ENCODE measurements at places on chromosomes 5 and 9.

GRCh38 chr5:13328316-13328715 lies 616.2 kb downstream of the DNAH5 start:
- DNase-seq: no peak

DNA sequence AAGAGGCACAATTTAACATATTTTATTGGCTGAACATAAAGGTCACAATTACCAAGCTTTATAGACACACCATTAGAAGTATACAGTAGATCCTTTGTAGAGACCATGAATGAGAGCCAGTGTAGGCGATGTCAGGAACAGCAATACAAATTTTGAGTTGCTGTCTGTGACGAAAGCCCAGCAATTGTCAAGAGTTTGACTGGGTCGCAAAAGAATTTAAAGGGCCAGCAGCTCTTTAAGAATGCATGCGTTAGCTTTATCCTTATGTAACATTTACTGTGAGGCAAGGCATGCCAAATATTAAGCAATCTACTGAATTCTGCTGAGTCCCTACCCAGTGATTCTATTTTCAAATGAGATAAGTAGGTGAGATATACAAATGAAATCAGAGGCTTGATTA lies 236.9 kb downstream of the ARRDC3 start:
- DNase-seq: no peak

DNA sequence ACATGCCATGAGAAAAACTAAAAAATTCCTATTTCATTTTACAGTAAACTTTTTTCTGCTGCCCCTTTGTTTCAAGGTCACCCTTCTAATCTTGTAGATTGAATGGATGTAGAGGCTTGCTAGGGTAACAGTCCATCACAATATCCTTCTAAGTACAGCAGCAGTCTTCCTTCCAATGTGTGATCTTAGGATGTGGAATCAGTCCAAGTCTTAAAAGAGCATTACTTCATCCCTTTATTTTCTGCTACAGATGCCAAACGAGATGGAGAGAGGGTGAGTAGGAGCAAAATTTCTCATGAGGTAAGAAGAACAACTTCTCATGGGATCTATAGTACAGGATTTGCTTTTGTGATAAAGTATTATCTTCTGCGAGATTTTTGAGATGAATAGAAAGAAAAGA lies 704 bp upstream of the IL33 start:
- no peak for DNase-seq

DNA sequence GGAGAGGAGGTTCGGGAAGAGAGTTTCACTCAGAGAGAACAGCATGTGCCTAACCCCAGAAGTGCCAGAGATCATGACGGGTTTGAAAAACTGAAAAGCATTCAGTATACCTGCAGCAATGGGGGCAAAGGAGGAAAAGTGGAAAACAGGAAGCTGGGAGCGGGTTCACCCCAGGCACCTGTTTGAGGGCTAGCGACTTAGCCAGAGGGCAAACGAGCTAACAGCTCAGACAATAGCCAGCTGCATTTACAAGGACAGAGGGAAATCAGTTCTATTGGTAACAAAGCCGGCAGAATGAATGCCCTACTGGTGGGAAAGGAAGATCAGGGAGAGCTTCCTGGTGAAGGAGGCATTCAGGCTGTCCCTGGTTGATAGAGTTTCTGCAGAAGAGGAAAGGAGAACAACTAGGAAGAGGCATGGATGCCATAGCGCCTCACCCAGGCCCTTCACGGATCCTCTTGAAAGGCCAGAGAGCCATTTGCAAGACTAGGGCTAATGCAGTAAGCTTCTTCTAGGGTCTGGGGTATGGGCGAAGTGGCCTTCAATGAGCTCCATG lies 141.7 kb upstream of the ADRA1B start:
- no peak for DNase-seq

DNA sequence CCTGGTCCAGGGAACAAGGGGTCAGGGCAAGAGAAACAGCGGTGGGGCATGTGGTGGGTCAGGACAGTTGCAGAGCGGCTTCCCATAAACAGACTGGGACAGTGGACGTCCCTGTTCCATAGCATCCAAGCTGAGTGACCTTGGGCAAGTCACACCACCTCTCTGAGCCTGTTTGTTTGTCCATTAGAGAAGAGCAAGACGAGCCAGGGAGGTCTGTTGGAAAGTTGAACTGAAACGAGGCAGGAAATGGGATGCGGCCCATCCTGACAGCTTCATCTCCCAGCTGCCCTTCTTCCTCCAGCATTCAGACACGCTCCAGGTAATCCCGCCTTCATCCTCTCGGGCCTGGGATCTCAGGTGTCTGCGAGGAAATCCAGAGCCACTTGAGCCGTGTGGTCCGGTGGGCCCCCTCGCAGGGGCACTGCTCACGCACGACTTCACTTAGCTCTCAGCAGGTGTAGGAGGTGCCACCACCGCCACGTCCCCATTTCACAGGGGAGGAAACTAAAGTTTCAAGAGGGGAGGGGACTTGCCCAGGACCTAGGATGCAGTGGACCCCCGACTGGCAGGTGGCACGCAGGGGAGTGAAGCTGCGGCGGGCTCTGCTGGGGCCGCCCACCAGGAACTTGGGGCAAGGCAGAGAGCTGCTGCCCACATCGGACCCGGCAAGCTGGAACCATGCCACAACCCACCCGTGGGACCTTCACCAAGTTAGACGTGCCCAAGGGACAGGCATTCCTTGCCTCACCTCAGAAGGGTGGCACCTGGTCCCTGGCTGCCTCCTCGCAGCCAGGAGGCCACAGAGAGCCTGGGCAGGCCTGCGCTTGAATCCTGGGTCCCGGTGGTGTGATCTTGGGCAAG lies 13.0 kb downstream of the PTGES2 start:
- DNase-seq: no peak

- DNase-seq: no peak
Observed at GRCh38 chr9:806285-807156, 35.0 kb upstream of the DMRT1 start.

DNA sequence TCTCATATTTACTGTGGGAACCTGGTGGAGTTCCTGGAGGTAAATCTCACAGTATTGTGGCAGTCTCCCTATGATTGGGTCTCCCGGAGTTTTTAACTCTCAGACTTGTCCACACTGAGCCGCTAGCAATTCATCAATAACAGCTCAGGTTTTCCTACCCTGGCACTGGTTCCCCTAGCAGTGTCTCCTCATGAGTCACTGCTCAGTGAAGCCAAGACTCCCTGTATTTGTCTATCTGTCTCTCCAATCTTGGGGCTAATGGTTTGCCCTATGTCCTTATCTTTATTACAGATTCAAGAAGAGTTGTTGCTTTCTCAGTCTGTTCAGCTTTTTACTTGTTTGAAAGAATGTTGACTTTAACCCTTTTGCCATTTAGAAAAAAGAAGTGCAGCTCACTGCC lies 176.7 kb upstream of the FGF10 start:
- no peak for DNase-seq

DNA sequence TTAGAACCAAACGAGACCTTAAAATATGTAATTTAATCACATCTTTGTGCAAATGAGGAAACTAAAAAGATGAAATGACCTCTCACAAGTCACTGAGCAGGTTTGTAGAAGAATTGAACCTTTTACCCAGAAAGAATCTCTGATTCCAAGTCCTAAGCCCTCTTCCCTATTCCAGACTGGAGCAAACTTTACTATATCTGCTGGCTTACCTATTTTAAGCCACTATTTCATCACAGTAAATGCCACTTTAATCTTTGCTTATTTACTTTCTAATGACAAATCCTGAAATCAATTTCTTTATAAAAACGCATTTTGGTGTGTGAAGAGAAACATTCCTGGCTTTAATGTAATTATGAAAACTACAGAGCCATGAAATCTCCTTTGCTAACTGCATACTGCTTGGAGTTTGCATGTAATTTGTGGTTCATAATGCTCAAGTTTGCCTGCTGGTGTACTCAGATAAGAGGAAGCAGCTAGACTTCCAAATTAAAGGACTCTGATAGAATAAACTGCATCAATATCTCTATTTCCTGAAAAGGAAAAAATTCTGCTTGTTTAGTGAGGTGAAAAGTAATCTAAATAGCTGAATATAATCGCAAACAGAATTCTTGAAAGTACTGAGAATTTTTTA lies 121.2 kb downstream of the RAB3C start:
- DNase-seq: no peak

DNA sequence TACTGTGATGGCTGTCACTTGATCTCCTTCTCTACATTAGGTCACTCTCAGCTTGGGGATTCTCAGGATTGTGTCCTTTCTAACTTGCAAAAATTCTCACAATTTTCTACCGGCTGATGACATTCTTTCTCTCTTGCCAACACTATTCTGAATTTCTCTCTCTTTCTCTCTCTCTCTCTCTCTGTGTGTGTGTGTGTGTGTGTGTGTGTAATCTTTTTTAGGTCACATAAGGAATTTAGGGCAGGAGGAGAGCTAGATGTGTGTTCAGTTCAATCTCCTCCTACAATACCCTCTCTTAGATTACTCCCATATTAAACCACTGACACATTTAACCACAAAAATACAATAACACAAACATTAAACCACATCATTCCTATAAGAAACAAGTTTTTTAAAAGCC lies 242.3 kb upstream of the NREP start:
- no peak for DNase-seq

DNA sequence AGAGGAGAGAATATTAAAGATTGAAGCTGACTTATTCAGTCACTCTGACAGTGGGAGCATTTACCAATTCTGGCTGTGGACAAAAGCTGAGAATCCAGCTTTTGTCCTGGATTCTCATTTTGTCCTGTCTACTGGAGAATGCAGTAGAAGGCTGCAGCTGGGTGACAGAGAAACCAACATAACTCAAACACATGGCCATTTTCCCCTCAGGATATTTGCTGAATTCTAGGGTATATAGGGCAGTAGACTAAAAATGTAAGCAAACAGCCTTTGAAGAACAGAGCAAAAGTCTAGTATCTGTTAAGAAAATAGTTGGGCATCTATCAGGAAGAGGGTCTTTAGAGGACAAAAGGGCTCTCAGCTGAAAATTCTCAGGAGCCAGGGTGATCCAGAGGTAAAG lies 20.6 kb downstream of the ZNF484 start:
- DNase-seq: no peak

DNA sequence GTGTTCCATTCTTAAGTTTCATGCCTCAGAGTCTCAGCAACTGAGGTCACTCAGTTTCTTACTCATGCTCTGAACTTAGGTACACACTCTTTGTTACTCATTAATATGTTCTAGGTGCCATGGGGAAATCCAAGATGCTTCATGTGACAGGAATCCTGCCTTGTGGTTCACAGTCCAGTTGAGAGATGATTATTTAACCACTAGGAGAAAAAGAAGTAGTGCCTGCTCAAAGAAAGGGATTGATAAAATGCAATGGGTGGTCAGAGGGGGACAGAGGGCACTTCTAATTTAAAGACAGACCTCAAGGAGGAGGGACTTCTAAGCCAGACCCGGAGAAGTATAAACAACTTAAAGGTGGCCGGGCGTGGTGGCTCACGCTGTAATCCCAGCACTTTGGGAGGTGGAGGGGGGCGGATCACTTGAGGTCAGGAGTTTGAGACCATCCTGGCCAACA lies 69.0 kb downstream of the UGCG start:
- DNase-seq: no peak

GRCh38 chr9:33393581-33393980 lies 8.8 kb downstream of the AQP7 start:
- DNase-seq: no peak

GRCh38 chr9:126326228-126327005 lies at the start of gene MVB12B:
TSS of gene MVB12B (plus strand) at chr9:126326829. CDS start at chr9:126326930, 101 bp downstream.
- DNase-seq: no peak

GRCh38 chr9:77677397-77677796 lies 29.3 kb upstream of the GNA14 start:
- no peak for DNase-seq

DNA sequence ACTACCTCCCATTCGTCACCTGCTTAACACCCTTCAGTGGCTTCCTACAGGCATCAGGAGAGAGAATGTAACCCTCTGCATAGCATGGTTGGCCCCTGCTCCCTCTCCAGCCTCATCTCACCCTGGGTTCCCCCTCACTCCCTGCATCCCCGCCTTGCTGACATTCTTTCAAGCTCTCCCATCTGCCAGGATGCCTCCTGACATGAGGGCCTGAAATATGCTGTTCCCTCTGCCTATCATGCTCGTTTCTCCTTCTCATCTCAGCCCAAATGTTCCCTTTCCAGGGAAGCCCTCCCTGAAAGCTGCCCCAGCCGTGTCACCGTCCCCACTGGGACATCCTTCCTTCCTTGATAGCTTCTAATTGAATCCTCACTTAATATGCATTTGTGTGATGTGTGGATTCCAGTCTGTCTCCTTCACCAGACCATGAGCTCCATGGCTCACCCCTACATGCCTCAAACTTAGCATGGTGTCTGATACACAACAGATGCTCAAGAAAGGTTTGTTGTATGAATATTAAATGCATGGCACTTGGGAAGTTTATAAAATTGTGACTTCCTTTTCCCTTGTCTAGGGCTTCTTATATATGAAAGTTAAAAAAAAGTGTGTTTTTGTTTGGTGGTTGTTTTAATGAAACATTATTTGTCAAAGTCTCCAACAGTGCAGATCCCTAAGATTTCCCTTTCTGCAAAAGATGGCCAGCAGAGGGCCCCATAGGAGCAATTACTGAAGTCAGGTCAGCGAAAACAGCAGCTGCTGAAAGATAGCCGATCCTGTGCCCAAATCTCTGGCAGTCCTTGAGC lies 7.3 kb upstream of the C5orf58 start:
- DNase-seq: no peak

GRCh38 chr9:133994353-133995011 lies 2.4 kb upstream of the VAV2 start:
- no peak for DNase-seq

DNA sequence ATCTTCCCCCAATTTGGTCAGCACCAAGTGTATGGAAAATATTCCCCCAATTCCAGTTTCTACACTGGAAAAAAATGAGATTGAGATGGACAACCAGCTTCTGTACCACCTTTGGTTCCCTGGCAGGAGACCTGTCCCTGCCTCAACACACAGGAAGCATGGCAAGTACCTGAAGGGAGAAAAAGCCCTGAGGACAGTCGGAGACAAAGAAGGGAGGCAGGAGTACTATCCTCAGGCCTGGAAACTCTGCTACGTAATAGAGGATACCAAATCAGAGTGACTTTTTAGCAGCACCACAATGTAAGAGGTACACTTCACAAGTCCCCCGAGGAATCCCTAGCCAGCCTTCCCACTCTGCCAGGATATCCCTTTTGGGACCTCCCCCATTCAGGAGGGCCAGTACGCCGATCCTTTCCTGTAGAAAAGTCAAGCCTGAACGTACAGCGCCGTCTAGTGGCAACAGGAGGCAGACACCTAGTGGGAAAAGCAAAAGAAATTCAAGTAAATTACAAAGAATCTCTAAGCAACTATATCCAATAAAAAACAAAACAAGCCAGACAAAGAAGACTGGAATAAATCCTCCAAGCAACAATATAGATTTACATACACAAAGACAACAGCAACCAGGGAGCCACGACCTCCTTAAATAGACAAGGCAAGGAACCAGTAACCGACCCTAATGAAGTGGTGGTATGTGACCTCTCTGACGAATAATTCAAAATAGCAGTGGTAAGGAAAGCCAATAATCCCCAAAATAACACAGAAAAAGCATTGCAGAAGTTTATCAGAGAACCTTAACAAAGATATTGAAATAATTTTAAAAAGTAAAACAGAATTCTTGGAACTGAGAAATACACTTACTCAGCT lies 63.3 kb upstream of the SLCO6A1 start:
- DNase-seq: no peak

GRCh38 chr9:73176450-73176875 lies 24.8 kb downstream of the ANXA1 start:
- DNase-seq: no peak

GRCh38 chr5:77182367-77182766 lies 28.1 kb upstream of the PDE8B start:
- no peak for DNase-seq

GRCh38 chr9:17017931-17018491 lies 116.8 kb upstream of the CNTLN start:
- DNase-seq: no peak

GRCh38 chr5:92998456-92998855 lies 582.6 kb downstream of the NR2F1-AS1 start:
- DNase-seq: no peak

Measured in NCI-H1436 treated with DMSO at 0.1 percent for 48 hours (cell line).